ENCODE measurements at places on chromosomes 1 and 21.
A peak's percentile ranks its signal among the peaks of the same experiment; 100 is the strongest.

DNA sequence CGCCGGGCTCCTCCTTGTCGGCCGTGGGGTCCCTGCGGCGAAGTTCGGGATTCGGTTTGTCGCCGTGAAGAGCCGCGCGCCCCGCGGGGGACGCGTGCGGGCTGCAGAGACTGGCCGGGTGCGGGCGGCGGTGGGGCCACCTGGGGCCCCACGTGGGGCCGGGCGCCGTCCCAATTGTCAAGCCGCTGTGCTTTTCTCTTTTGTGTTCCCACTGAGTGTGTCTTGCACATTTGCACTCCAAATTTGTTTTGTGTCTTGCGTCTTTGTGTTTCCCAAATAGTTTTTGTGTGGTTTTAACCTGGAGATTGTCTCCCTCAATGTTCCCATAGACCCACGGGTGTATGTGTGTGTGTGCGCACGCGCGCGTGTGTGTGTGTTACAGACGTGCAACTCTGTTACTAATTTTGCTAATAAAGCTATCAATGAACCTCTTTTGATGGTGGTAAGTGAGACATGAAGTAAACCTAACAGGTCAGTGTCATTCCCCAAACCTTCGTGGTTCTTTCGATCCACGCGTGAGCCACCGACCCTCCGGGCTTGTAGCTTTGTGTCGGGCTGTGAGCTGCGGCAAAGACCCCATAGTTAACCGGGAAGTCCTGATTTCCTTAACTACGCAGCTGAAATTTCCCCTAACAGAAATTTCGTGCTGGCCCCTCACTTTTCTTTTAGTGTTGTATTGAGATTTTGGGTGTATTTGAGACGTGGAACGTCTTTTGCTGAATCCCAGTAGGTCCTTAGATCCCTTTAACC is 708 bp downstream of the PRDM2 start:
- DNase-seq: peak; percentile 28

DNA sequence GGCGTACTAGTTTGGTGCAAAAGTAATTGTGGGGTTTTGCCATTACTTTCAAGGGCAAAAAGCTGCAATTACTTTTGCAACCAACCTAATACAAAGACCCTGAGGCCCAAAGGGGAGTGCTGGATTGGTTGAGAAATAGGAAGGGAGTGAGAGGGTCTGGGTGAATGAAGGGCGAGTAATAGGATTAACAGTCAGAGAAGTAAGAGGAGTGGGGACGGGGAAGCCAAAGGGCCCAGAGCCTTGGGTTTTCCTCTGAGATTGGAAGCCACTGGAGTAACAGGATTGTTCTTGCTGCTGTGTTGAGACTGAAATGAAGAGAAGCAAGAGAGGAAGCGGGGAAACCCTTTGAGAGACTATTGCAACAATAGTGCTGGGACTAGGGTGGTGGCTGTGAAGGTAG is 19.0 kb upstream of the PRELP start:
- DNase-seq: no peak

GRCh38 chr21:20016435-20017005 is 981.7 kb upstream of the NCAM2 start:
- no peak for DNase-seq

DNA sequence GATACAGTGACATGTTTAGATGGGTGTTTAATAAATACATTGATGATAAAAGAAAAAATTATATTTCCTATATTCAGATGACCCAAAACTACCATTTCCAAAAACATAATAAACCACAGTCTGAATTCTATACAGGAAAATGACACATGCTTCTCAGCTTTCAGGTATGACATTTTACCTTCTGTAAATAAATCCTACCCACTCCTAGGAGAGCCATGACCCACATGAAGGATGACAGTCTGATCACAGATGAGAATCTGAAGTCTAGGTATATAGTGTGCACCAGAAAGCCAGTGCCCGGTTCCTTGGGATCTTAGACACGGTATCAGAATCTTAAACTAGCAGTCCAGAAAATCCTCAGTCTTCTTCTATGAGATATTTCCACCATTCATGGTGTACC is 3.7 kb upstream of the GJA9 start:
- no peak for DNase-seq

Measured in WTC11 (cell line).